Caco-2 (cell line): ENCODE measurements at places on chromosomes 1 and 21.

DNA sequence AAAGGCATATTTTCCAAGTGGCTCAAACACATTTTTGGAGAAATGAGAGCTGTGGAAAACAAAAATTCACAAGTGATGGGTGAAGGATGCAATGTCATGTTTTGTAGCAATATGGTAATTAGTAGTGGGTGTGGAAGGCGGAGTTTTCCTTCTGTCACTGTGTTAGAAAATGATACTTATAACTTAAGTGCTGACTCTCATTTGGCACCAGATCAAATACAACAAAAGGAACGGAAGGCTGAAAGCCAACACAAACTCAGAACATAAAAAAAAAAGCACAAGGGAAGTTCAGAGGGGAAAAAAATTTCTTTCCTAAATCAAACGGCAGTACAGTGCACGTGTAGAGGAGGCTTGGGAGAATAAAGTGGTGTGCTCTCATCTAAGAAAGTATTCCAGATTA, at the start of gene TNFSF18:
Gene TNFSF18, minus strand, starts transcription at position 77 of the 400 bp plus-strand sequence. Its CDS starts 45 bp downstream, at position 32.
- no peak for DNase-seq

DNA sequence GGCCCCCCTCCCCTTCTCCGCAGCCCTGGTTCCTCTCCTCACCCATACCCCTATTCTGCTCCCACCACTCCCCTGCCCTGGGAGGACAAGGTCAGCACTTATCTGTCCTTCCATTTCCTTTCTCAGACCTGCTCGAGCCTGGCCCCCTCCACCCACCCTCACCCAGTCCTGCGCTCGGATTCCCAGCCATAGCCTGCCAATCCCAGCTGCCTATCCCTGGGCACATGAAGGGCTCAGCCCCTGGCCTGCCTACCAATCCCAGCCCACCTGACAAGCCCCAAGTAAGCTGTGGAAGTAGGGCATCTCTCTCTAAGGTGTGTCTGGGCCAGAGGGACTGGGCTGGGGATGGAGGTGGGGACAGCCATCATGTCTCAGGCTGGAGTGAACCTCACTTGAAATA, 5.4 kb downstream of the BLACAT1 start:
- no peak for DNase-seq

DNA sequence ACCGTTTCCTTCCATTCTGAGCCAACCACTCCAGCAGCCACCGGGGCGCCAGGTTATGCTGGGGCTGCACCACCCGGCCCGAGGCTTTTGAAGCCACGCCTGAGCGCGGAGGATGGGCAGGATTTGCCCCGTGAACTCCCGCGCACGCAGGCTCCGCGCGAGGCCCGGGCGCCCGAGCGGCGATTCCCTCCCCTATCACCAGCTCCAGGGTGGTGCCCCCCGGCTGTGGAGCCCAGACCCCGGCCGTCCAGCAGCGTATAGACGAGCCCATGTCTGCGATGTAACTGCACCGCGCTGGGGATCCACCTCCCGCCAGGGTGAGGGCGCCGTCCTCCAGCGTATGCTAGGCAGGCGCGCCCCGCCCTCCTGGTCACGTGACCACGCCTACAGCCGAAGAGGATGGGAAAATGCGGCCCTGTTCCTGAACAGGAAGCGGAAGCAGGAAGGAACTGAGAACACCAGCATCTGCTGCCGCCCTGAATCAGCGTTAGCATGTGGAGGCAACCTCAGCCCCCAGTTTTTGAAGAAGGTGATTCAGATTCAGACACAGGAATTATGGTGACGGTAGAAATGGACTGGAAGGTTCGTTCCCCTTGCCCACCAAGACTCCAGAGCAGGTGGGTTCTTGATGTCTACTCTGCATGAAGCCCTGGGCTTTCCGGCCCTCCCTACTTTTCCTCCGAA, 46.0 kb downstream of the VPS26C start:
- peak; percentile 95 for DNase-seq

DNA sequence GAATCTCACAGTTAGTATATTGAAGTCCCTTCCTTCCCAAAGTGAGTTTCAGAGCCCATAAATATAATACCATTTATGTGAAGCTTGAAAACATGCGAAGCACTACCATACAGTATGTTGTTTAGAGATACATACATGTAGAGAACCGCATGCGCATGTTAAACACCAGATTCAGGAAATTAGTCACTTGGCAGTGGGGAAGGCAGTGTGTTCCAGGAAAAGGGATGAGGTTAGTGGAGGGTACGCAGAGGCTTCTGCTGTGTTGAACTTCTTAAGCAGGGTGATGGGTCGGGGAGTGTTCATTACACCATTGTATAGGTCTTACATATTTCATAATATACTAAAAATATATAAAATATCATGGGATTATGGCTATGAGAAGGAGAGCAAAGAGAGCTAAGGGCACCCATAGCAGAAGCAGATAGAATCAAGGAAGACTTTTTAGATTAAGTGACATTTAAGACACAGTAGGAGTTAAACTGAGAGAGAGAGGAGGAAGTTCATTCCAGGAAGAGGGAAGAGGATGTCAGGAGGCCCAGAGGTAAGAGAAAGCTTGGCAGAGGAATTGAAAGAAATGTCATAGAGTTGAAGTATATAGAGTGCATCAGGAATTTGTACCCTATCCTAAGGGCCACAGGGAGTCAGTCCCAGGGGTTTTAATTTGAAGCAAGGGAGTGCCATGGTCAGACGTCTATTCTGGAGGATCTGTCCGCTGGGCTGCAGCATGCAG, 43.5 kb upstream of the SARS1 start:
- DNase-seq, result no peak

DNA sequence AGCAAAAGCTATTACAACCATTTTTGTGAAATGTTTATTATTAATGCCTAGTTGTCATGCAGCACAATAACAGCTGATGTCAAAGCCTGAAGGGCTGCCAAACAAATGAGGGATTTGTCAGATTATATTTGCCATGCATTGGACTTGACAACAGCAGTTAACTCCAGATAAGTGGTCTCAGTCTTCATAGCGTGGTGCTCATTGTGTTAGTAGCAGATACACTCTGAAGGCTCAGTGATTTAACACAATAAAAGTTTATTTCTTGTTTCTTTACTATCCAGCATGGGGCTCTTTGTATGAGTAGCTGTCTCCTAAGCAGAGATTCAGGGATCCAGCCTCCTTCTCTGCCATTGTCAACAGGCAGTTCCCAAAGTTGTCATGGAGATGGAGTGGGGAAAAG, 76.0 kb upstream of the PTGFRN start:
- DNase-seq, result no peak

DNA sequence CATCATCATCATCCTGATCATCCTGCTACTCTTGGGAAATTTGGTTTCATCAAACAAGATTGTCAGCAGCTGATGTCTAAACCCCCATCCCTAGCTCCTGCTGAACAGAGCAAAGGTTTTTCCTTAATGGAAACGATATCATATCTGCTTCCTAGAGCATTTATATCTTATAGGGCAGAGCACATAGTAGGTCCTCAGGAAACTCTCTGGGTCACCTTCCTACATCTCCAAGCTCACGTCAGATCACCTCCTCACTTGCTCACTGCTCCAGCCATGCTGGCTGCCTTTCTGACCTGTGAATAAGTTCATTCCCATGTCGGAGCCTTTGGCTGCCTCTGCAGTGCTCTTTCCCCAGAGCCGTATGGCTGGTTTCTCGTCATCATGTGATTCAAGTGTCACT, 10.4 kb downstream of the FBXO2 start:
- DNase-seq, result no peak

DNA sequence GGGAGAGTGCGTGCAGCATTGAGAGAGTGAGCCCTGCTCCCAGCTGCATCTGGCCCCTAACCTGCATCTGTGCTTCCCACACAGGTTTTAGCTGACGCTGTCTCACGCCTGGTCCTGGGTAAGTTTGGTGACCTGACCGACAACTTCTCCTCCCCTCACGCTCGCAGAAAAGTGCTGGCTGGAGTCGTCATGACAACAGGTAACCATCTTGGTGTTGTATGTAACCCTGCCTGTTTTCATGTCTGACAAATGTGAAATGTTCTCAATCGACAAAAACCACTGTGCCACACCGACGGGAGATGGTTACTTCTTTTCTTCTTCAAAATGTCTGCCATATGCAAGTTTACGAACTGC, 105.8 kb downstream of the ADARB1 start:
- no peak for DNase-seq

GRCh38 chr1:200288226-200288625, 121.6 kb downstream of the ZNF281 start:
- DNase-seq, result no peak

DNA sequence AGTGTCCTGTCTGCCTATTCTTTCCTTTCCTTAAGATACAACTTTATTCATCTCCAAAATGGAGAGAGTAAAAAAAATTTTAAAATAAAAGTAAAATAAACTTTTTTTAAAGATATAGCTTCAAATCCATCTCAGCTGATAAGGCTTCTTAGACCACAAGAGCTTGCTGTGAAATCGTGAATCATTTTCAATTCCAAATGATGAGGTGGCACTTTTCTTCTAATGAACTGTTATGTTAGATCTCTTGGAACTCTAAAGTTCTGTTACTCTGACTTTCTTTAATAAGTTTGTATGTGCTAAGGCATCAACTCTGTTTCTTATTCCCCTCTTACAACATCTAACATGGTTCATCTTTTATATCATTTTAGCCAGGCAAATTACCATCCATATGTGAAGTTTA, 4.5 kb downstream of the SH3GLB1 start:
- DNase-seq, result no peak

DNA sequence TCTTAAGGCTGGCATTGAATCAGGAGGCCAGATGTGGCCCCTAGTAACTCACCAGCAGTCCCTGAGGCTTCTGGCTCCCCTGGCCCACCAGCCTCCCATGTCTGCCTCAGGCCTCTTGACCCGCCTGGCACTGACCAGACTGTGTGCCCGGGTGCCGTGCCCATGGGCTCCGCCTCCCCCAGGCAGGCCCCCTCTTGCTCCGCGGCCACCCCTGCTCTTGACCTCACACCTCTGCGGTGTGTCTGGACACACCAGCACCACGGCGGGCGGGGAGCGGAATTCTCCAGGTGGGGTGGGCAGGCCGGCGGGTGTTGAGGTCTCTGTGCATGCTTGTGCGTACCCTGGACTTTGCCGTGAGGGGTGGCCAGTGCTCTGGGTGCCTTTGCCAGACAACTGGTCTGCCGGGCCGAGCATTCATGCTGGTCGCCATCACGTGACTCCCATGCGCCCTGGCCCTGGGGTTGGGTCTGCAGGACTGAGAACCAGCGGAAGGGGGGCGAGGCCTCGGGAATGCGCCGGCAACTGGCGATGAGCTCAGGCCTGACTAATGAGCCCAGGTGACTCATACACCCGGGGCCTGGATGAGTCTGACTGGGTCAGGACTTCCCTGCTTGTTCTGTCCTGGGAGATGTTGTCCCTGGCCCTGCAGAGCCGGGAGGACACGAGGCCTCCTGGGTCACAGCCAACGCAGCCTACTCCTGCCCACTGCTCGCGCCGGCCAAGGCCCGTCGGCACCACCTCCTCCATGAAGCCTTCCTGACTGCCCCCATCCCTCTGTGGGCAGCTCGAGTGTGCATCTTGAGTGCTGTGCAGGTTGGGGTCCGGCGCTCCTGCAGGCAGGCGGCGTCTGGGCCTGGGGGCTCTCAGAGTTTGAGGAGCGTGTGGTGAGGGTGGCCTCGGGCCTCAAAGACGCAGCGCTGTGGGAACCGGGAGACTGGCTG, 22.6 kb downstream of the COL18A1 start:
- peak; percentile 88 for DNase-seq

- DNase-seq, result no peak
These were observed 82.1 kb upstream of the KIF1B start for GRCh38 chr1:10128101-10128765.

DNA sequence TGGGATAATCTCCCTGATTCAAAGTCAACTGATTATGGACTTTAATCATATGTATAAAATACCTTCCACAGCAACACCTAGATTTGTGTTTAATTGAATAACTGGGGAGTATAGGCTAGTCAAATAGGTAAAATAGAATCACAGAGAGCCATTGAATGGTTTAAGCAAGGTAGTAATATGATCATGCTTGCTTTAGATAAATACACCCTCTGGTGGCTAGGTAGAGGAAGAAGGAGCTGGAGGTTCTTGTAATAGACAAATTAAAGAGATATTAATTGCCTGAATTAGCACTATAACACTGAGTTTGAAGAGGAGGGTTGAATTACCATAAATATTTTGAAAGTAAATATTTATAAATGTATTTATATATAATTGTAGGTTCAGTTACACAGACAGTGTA, 40.3 kb downstream of the DIRAS3 start:
- no peak for DNase-seq

DNA sequence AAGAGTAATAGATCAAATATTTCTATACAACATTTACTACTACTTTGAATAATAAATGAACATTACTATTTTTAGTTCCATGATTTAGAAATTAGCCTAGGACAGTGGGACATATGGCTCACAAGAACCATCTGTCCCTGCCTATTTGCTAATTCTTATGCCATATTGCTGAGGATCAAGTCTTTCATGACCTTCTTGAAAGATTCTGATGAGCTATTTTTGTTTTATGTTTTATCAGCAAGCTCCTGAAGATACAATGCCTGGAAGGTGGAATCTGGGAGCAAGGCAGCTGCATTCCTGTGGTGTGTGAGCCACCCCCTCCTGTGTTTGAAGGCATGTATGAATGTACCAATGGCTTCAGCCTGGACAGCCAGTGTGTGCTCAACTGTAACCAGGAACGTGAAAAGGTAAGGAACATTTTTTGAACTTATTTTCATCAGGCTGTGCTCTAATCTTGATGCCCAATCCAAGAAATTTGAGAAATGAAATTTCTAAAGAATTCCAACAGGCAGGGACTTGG, 326.7 kb downstream of the PAPPA2 start:
- DNase-seq, result no peak

GRCh38 chr21:43905726-43906455, 40.9 kb downstream of the AGPAT3 start:
- DNase-seq, result no peak

GRCh38 chr1:116674751-116675150, 7.2 kb upstream of the IGSF3 start:
- no peak for DNase-seq

DNA sequence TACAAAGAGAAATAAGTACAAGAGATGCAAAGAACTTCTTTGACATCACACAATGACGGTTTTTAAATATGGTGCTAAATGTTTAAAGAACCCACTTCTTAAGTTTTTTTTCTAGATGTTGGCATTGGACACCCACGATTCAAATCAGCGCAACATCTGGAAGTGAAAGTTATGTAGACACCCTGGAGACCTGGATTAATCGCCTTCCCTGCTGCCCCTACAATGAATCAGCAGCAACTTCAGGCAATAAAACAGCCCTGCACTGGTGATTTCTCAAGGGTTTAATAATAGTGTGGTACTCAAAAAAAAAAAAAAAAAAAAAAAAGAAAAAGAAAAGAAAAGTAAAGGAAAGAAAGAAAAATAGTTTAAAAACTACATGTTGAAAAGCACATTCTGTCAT, 248.3 kb downstream of the NUF2 start:
- no peak for DNase-seq

DNA sequence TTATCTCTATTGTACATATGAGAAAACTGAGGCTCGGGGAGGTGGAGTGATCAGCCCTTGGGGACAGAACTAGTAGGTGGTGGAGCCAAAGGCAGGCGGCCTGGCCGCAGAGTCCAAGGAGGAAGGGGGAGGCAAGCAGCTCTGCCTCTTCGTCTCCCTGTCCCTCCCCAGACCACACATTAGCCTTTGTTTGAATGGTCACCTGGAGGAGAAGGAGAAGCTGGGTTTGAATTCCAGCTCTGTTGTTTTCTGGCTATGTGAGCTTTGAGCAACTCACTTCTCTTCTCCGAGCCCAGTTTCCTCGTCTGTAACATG, 21.4 kb upstream of the LAPTM5 start:
- no peak for DNase-seq

GRCh38 chr1:217457016-217457415, 173.9 kb downstream of the GPATCH2 start:
- no peak for DNase-seq
